ENCODE measurements at places on chromosomes 4 and X. TPM values are rescaled to one million over a fixed set of nuclear protein-coding genes. Genes with fewer than 3 reads are reported as not detected.

PRKX gene
- total RNA-seq = 35.3 TPM

PDGFC gene
- total RNA-seq = 83.7 TPM

COX7B2 gene
- not detected for total RNA-seq

ALB gene
- not detected for total RNA-seq

RHOXF2B gene
- total RNA-seq = not detected

INTS12 gene
- total RNA-seq = 34.5 TPM

ARSJ gene
- total RNA-seq = 50.7 TPM

TFDP3 gene
- not detected for total RNA-seq

DNA sequence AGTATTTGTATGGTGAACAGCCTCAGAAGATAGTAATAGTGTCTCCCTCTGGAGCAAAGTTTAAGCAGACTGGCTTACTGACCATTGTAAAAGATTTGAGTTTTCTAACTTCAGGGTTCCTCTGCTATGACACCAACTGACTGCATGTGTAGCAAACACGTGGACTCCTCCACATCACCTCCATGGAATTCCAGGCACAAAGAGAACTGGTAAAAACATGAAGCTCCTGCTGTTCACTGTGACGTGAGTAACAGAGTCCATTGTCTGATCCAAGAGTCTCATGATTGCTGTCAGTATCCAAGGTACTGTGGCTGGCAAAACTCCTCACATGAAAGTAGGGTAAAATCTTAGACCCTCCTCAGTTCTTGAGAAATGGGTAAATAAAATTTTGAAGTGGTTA is 107.6 kb upstream of the FAM9B start:
- peak; percentile 21 for DNase-seq

GRCh38 chr4:86939729-86940575 is 5.1 kb downstream of the AFF1 start:
- no peak for DNase-seq

DNA sequence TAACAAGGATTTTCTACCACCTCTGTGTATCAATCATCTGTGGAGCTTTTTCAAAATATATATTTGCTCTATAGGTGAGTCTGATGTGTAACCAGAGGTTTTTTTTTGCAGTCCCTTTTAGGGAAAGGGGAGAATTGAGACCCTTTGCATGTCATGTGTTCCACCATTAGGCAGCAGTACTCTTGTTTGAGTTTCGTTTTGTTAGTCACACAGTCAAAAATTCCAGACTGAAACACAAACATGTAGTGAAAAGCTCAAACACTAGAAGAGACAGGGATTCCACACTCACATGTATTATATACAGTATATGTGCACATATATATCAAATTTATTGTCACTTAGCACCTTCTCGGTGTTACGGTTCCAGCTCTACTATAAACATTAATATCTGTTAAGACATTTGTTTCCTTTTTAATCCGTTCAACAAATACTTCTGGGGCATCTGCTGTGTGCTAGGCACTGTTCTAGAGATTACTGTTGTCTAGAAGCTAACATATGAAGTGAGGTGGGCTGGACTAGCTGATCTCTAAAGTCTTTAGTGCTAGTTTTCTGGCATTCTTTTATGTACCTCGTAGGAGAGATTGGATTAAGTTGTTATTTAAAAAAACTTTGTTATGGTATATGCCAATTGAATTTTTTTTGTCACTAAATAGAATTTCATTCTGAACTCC is 5.5 kb downstream of the USP9X start:
- DNase-seq = no peak

GRCh38 chr4:174749091-174749490 is 80.0 kb downstream of the GLRA3 start:
- peak; percentile 34 for DNase-seq

- DNase-seq = peak; percentile 3
Measured at GRCh38 chrX:30568136-30568535, 9.4 kb downstream of the TASL start.

- peak; percentile 90 for DNase-seq
Measured at GRCh38 chr4:110854021-110854678, 231.3 kb upstream of the PITX2 start.

GRCh38 chr4:6271701-6272465 is 2.2 kb downstream of the WFS1 start:
- no peak for DNase-seq

All from MCF 10A (cell line).